Urothelium cell line (cell line): ENCODE measurements at places on chromosomes 3 and 15.

DNA sequence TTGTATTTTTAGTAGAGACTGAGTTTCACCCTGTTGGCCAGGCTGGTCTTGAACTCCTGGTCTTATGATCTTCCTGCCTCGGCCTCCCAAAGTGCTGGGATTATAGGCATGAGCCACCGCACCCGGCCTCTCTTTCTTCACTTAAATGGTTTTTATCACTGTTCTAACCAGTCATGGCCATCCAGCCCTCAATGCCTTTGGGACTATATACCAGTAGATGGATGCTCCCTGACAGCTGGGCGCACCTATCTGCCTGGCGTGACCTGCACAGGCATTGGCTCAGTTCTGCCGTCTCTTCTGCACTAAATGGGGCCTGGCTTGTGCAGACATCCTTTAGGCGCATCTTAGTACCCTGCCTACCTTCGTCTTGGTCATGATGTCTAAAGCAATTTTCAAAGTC, 233.4 kb downstream of the ADAMTS17 start:
- no peak for DNase-seq

DNA sequence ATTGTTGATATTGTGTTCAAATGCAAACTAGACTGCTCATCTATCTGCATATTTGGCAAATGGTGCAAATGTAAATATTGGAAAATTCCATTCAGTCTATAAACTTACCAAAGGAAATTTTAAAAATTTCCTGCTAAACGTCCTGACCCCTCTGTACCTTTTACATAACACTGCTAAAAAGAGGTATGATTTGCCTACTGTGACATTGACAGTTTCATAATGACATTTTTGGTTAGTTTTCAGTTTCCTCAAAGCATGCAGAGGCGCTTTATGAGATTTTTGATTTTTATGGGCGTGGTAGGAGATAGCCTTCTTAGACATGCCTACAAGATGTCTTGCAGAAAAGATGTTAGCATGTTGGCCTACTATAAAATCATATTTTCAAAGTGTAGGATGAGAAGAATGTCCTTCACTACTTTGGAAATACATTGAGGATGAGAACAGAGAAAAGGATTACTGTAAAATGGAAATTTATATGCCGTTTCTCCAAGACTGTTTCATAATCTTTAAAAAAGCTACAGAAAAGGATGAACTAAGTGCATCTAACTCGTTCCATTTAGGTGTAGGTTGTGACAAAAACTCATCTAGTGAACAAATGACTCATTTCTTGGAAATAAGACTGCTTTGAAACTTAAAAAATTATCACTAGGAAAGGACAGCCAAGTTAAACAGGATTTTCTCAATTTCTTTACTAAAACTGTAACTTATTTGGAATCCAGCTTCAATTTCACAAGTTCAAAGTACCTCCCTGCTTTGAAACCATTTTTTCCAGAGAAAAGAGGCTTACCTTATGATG, 14.5 kb upstream of the ISLR start:
- DNase-seq, result no peak

DNA sequence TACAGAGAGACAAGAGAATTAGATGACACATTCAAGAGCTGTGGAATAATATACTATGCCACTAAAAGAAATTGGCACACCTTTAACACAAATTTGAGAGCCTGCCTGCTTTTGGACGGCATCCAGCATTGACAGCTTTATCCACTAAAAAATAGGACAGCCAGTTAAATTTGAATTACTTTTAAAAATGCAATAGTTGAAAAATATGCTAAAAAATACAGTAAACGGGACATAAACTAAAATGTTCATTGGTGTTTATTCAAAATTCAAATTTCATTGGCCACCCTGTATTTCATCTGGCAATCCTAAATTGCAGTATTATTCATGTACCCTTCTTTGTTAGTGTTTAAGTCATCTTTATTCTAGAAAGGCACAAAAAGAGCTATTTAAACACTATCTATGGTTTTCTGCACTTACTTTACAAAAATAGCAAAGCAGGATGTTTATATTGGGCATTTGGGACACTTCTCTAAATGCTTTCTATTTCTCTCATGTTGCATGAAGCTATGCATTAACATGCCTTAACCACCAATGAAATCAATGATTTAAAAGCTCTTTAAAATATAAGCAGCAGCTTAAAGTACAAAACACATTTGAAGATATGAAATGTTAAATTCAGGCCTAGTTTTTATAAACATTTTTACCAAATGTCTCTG, 160.1 kb downstream of the NEK10 start:
- no peak for DNase-seq

DNA sequence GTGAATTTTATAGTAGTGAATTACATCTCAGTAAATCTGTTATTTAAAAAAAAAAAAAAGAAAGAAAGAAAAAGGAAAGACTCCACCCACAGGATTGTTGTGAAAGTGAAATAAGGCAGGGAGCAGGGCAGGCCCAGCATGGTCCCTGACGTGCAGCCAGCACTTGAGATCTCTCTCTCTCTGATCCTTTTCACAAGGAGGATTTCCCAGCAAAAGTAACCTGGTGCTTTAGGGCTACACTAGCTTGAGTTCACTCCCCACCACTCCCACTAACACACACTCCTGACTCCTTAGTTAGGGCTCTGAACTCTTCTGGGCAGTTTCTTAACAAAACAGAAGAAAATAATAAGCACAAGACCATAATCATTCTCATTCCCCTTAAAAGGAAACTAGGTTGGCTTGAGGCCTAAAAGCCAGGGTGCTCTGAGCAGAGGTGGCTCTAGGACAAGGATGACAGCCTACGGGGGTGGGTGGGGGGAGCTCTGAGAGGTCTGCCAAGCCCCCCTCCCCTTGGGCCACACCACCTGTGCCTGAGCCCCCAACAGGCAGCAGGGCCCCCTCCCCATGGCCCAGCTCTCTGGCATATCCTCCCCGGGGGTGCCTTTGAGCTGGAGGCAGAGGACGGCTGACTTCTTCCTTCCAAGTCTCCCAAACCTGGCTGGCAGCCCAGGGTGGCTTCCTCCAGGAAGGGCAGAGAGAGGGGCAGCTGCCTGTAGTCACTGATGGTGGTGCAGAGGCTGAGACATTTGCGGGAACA, 856 bp downstream of the TMEM40 start:
- DNase-seq, result peak; percentile 38

- DNase-seq, result no peak
Measured at GRCh38 chr3:129974564-129974832, at the start of gene TRH. TRH (plus strand) TSS chr3:129974720; CDS start chr3:129975817, 1,097 bp downstream.

- DNase-seq, result no peak
Measured at GRCh38 chr3:16849229-16849628, 35.5 kb upstream of the PLCL2 start.

GRCh38 chr15:98902931-98903330, 104.7 kb downstream of the PGPEP1L start:
- DNase-seq, result no peak

DNA sequence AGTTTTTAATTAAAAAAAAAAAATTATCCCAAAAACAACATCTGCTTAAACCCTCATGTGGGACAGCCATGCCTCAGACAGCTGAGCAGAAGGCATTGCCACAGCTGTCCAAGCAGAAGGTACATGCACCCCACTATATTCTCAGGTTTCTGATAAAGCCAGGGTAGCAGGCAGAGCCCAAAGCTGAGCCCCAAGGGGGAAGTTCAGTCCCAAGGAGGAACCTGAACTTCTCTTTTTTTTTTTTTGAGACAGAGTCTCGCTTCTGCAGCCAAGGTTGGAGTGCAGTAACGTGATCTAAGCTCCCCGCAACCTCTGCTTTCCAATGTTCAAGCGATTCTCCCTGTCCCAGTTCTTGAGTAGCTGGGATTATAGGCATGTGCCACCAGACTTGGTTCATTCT, 33.2 kb downstream of the MKRN2 start:
- DNase-seq, result no peak

DNA sequence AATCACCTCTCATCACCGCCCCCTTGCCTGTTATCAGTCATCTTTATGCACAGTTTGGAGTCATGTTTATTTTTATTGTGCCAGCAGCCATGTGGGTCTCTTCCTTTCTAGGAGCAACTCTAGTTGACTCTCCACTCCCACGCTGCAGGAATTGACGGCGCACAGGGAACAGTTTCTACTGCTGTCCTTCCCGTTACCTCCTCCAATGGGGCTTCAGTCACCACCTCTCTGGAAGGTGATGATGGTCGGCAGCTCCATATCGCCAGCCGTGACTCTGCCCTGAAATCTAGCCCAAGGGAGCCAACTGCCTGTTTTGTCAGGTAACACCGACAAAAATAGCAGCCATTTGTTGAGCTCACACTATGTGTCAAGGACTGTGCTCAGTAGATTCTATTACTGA, 35.6 kb upstream of the FAM107A start:
- DNase-seq, result no peak
